Fibroblast of villous mesenchyme (primary cell): ENCODE measurements at places on chromosomes 16 and 17. TPM values are rescaled to one million over a fixed set of nuclear protein-coding genes. Genes with fewer than 3 reads are reported as not detected.
A peak's percentile ranks its signal among the peaks of the same experiment; 100 is the strongest.

EVPLL gene
- not detected in 2 replicates for total RNA-seq

DNA sequence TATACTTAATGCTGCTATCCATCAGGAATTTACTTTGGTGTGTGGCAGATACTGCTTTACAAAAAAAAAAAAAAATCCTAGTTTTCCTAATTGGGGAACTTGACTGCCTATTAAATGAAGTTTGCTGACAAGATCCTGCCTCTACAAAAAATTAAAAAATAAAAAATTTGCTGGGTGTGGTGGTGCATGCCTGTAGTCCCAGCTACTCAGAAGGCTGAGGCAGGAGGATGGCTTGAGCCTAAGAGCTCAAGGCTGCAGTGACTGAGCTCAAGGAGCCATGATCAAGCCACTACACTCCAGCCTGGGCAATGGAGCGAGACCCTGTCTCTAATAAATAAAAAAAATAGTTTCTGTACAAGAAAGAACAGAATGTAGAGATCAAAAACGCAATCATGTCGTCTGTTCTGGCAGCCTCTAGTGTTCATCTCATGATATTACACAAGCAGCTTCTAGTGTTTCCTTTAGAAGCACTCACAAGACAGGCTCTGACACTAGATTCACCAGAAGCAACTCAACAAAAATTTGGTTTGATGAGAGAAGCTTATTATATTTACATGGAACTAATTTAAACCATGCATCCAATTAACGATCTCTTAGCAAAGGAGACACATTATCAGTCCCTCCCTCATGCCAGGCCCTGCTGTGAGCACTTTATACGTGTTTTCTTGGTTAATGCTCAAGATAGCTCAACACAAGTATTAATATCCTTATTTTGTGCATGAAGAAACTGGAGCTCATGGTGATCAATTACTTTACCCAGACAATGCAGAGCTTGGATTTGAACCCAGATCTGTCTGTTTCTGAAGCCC, 6.8 kb upstream of the KRTAP17-1 start:
- DNase-seq = peak; percentile 71

DNA sequence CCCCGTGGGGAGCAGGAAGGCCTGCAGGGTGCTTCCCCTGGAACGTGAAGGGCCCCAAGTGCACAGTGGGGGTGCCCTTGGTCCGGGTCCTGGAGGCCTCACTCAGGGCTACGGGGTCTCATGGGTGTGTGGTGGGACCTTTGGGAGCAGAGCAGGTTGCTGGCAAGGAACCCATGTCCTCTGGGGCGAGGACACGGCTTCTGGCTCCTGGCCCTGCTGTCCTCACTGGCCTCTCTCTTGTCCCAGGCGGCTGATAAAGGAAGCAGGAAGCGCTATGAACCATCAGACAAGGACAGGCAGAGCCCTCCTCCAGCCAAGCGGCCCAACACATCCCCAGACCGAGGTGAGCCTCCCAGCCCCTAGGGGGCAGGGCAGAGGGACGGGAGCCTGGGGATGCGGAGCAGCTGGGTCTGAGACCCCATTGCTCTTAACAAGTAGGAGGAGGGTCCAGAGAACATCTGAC, 9.8 kb upstream of the IL17C start:
- DNase-seq = peak; percentile 27

DNA sequence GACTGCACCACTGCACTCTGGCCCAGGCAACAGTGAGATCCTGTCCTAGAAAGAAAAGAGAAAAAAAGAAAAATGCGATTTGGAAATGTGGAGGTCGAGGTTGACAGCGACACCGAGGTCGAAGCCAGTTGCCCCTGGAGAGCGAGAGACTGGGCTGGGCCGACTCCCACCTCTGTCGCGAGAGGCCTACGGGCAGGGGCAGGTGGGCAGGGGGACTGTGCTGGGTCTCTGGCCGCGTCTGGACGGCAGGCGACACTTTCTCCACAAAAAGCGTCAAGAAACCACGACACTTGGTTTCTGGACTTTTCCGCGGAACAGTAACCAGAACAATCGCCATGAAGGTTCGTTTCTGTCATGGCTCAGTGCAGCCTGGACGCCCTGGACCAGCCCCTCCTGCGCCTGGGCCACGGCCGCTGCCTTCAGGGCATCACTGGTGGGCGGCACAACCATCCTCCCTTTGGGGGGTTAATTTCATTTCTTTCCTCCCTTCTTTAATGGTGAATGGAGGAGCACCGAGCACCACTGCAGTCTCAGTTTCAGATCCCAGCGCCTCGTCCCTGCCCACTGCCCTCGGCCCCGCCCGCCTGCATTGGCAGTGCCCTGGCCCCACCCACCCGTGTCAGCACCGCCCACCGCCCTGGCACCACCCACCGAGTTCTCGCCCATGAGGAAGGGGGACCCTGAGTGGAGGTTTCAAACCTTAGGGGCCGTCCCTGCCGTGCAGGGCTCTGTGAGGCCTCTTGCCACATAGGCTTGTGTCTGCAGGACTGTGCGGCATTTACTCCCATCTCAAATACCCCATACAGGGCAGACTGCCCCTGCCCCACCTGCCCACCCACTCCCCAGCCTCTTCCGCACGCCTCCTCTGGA, 18.5 kb upstream of the CDH15 start:
- no peak for DNase-seq

DNA sequence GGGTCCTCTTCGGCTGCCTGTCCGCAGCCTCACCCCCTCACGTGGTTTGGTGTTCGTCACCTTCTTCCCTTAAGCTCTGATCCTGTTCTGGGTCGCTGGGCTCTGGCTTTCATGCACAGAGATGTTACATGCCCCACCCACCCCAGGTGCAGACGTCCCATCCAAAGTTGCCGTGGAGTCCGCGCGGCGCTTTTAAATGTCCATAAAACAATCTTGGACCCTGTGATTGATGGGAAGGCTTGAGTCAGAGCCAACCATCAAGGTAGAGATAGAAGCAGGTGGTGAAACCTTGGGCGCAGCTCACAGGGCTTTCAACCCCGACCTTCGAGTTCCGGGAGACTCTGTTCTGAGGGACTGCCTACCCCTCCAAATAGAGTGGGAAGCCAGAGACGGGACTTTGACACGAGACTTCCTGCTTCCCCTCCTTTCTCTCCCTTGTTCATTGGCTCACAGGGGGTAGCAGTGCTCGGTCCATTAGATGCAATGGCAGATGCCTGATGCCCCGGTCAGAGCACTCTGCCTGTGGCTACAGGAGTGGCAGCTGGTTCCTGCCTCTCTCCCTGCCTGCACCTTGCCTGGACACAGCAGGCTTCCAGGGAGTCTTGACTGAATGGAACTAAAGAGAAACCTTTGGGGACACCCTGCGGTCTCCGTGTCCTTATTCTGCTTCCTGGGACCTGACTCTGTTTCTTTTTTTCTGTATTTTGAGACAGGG, 4.0 kb downstream of the ENGASE start:
- DNase-seq = no peak

DNA sequence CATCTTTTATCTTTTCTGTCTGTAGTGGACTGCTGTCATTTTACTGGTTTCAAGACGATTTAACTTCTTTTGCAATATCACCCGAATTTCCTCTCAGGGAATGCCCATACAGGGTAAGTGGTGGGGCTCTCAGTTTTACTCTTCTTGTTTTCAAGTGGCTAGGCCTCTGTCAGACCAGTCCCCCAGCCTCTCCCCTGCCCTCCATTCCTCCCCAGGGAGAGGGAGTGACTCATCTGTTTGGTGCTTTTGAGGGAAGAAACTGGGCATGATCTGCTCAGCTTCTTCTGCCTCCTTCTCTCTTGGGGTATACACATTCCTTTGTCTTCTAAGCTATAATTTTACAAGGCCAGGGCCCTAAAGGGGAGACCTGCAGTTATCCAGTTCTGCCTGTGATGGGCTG, 332.0 kb downstream of the CBLN1 start:
- no peak for DNase-seq
